ENCODE measurements at places on chromosomes 7 and 10.
A peak's percentile ranks its signal among the peaks of the same experiment; 100 is the strongest.

GRCh38 chr10:43130770-43131171 lies 7.5 kb upstream of the CSGALNACT2 start:
- DNase-seq: no peak

GRCh38 chr7:80593869-80594586 lies 44.4 kb upstream of the CD36 start:
- no peak for DNase-seq

- no peak for DNase-seq
Observed at GRCh38 chr7:151862606-151863381, 14.1 kb downstream of the PRKAG2 start.

DNA sequence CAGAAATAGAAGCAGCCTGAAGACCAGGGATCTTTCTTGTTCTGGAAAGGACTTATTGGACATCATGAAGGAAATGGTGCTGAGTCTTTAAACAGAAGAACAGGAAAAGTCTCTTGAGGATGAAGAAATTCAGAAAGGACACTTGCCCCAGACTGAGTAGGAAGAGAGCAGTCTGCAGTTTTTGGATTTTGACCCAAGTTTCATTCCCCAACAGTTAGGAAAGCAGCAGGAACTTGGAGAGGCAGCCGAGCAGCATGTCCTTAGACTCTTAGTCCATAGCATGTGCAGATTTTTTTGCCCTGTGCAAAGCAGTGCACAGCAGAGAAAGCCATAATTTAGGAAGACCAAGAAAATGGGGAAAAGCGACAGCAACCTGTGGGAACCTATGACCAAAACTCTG lies 927.2 kb upstream of the AUTS2 start:
- no peak for DNase-seq

DNA sequence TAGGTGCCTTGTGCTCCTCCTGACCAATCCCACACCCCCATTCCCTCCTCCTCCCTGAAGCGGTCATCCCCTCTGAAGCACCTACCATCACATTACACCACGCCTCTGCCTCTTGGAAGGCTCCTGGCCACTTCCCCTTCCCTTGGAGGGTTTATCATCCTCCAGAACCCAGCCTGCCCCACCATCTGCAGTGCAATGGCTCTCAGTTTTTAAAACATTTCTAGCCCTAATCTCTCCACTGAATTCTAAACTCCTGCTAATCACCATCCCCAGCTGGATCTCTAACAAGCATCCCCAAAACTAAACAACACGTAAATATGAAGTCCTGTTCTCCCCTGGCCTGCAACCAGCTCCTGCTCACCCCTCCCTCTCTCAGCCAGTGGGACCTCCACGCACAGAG lies 70.6 kb downstream of the PIP4K2A start:
- peak; percentile 31 for DNase-seq

GRCh38 chr7:106802589-106802988 lies 62.5 kb upstream of the PIK3CG start:
- no peak for DNase-seq

- DNase-seq: no peak
Observed at GRCh38 chr10:71923138-71923692, 41.0 kb upstream of the CHST3 start.
